NCI-H345 (cell line): ENCODE measurements at places on chromosomes 2 and 18.

DNA sequence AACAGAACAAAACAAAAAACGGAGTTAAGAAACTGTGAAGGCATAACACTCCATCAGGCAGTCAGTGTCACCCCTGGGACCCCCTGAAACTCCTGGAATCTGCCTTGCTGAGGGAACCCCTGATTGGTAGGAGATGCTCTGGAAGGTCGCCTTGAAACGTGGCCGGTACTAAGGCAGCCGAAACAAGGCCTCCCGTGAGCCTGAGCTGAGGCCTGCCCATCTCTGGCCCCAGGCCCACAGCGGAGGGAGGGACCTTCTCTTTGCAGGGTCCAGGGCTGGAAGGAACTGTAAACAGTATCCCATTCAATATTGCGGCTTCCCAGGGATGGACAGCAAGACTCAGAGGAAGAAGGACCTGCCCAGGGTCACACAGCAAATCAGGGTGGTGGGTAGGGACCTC lies 155.7 kb downstream of the INHBB start:
- no peak for DNase-seq

DNA sequence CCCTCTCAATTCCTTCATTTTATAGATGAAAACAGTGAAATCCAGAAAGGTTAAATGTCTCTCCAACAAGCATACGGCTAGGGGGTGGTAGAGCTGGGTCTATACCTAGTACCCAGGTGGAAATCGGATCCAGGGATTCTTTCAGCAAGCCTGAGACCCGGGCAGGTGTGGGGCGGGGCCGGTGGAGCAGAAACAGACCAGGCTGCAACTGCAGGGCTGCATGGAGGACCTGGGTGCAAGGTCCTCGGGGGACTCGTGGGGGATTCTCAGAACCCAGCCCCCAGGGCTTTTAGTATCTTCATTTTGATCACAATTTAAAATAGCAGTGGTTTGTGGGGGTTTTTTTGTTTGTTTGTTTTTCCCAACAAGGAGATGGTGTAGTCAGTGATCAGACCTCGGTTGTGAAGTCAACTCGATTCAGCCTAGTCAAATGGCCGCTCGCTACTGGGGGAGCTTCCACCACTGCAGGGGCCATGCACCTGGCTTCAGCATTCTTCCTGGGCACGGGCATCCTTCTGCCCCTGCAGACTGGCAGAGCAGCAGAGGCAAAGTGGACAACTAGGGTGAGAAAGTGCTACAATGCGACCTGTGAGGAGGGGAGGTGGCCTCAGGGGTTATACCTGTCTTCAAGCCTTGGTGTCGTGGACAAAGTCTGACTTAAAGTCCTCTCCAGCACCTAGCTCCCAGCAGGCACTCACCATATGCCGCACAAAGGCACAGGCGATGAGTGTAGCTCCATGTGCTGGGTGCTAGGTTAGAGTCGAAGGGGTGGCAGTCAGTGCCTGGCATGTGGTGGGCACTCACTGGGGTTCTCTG lies 46.3 kb downstream of the GORASP2 start:
- DNase-seq = no peak

DNA sequence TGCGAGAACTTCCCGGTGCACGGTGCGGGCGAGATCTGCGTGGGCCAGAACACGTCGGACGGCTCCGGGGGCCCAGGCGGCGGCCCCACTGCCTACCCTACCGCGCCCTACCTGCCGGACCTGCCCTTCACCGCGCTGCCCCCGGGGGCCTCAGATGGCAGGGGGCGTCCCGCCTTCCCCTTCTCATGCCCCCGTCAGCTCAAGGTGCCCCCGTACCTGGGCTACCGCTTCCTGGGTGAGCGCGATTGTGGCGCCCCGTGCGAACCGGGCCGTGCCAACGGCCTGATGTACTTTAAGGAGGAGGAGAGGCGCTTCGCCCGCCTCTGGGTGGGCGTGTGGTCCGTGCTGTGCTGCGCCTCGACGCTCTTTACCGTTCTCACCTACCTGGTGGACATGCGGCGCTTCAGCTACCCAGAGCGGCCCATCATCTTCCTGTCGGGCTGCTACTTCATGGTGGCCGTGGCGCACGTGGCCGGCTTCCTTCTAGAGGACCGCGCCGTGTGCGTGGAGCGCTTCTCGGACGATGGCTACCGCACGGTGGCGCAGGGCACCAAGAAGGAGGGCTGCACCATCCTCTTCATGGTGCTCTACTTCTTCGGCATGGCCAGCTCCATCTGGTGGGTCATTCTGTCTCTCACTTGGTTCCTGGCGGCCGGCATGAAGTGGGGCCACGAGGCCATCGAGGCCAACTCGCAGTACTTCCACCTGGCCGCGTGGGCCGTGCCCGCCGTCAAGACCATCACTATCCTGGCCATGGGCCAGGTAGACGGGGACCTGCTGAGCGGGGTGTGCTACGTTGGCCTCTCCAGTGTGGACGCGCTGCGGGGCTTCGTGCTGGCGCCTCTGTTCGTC lies 1.7 kb downstream of the FZD7 start:
- no peak for DNase-seq

GRCh38 chr18:64271246-64271645 lies 122.4 kb upstream of the LINC00305 start:
- peak; percentile 98 for DNase-seq

GRCh38 chr2:234974501-234975385 lies 22.9 kb downstream of the SH3BP4 start:
- peak; percentile 43 for DNase-seq

GRCh38 chr18:62386601-62387000 lies 61.5 kb downstream of the TNFRSF11A start:
- DNase-seq = no peak

DNA sequence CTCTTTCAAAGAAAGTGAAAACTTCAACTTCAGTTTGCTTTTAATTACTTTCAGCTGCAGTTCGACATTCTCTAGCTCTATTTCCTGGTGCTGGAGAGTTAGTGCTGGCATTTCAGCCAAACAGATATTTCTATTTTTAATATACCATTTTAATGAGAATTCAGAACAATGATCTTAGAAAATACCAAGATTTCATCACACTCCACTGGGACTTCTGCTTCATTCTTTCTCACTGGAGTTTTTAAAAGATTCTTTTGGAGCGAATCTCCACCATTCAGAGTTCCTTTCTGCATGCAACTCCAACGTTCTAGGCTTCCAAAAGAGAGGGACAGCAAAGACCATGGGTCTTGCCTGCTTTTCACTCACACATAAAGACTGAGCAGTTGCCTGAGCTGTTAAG lies 94.2 kb downstream of the CABLES1 start:
- no peak for DNase-seq

DNA sequence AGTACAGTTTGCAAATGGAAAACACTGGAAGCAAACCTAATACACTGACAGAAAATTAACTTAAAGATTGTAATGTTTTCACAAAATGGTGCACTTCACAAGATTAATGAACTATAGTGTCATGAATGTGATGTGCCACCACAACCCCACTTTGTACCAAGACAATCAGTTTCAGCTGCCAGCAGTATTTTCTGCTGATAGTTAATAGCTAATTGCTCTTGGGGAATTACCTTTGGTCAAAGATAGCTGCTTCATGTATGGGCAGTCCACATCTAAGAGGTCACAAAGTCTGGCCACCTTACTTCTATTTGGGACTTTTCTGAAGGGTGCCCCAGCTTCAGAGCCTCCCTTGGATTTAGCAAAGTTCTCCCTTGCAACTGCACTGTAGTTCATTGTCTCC lies 254.0 kb downstream of the CALCRL start:
- DNase-seq = no peak

DNA sequence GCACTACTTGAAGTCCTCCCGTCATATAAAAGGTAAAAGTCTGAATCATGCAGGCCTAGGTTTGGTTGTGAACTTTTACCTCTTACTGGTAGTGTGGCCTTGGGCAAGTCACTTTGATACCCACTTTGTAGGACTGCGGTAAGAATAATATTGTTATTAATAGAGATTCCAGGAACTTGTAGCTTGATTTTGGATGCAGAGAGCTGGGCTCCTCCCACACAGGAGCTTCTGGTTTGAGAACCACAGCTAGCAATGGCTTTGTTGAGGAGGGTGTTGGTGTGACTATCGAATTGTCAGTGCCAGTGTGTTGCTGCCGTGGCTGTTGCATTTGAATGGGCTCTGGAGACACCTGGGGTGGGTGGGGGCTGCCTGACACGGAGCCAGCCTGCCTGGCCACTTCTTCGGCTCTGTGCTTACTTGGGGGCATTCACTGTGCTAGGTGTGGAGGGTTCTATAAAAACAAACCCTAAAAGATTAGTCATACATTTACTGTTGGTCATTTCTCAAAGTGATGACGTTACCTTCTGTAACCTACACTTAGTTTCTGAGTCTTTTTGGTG lies 38.5 kb downstream of the ASAP2 start:
- DNase-seq = no peak

- DNase-seq = no peak
Measured at GRCh38 chr18:79378536-79379250, 17.0 kb upstream of the NFATC1 start.
